T-cell (primary cell): ENCODE measurements at places on chromosomes 4 and X.
A peak's percentile ranks its signal among the peaks of the same experiment; 100 is the strongest.

GRCh38 chrX:137565921-137566745 lies at the start of gene ZIC3:
Gene ZIC3, plus strand, starts transcription at chrX:137566127. Its CDS starts 565 bp downstream, at chrX:137566692.
- no peak for DNase-seq

DNA sequence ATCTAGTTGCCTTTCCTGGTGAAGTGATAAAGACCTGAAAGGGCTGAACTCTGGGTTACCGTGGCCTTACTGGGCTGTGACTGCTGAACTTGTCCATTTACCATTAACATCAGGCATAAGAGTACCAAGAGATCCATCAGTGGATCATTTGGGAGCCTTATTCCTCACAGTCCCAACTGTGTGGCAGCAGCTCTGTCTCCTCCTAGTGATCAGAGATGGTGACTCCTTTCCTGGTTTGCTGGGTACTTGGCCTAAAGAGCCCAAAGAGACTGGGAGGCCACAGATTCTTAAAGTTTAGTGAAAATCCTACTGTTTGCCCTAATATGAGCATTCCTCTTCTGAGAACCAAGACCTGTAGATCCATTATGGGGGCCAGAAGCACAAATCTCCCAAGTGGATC lies 56.3 kb upstream of the ATP6AP2 start:
- DNase-seq, result no peak

GRCh38 chr4:174805746-174806145 lies 23.3 kb downstream of the GLRA3 start:
- DNase-seq, result no peak

GRCh38 chr4:7052923-7053715 lies 9.9 kb downstream of the TADA2B start:
- DNase-seq, result peak; percentile 50

- no peak for DNase-seq
Measured at GRCh38 chrX:22122510-22122909, 90.4 kb downstream of the PHEX start.

GRCh38 chrX:24325231-24325630 lies 11.4 kb upstream of the SUPT20HL2 start:
- DNase-seq, result no peak

DNA sequence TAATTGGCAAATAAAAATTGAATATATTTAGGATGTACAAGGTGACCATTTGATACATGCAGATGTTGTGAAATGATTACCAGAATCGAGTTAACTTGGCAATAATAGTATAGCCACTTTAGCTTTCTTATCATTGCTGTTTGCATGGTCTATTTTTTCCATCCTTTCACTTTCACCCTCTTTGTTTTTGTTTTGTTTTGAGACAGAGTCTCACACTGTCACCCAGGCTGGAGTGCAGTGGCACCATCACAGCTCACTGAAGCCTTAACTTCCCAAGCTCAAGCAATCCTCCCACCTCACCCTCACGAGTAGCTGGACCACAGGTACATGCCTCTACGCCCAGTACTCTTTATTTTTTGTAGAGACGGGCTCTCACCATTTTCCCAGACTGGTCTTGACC lies 218.6 kb upstream of the ADGRL3 start:
- DNase-seq, result no peak

- no peak for DNase-seq
Measured at GRCh38 chr4:106409901-106410889, 41.6 kb upstream of the GIMD1 start.

DNA sequence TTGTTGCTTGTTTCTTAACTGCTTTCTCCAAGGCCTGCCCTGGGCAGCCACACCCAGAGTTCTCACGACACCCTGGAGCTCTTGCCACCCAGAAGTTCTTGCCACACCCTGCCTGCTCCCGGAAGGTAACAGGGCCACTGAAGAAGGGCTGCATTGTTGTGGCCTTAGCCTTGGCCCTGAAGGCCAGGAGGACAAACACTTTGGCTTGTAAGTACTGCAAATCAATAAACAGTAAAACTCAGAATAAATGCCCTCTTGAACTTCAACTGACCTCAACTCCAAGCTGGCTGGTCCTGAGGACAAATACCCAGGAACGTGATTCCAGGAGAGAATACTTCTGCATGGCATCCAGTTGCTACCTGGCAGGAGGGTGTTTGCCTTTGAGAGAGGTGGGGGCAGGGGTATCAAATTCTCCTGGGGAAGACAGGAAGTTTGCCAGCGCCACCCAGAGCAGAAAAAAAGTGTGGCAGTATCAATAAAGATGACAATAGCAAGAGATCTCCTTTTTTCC lies 54.1 kb downstream of the TLR10 start:
- no peak for DNase-seq

DNA sequence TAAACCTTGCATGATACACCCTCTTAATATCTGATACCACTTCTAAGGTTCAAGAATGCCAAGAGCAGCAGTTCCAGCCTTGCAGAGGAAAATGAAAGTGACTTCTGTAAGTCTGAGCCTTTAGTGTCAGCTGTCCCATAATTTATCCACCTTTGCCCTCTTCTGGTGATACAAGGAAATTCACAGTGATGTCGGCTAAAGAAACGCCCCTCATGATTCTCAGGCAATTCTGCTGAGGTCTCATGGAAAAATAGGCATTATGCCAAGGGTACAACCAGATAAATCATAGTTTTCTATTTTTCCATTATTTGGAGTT lies 172.2 kb upstream of the CXCL13 start:
- no peak for DNase-seq

DNA sequence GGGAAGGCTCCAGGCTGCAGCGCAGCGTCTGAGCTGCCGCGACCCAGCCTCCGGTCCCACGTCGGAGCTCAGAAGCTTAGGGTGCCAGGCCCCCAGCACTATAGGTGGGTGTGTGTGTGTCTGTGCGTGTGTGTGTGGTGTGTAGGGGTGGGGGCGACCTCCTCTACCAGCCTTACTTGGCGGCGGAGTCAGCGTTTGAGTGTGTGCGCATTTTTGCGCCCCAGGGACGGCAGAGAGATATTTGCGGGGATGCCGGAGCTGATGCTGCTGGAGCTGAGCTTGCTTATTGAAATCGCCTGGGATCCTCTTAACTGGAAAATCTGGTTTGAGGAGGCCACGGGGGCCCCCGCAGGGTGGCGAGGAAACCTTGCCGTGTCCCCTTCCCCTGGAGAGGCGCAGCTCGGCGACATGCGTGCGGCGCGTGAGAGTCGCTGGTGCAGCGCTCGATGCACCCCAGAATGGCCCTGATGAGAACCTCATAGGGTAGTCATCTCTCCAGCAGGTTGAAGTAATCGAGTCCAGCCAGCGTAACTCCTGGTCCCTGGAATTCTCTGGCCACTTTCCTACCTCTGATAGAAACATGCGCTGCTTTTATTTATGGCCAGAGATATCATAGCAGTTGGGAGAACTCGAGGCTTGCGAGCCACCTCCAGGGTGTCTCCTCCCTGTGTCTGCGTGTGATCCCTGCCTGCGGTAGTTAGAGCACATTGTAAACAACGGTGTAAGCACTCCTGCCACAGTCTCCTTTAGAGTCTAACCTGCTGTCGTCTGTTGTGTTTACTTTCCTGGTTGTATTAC lies 2.7 kb downstream of the ADGRL3 start:
- DNase-seq, result no peak

- no peak for DNase-seq
Measured at GRCh38 chrX:48003367-48003757, 427 bp downstream of the ZNF182 start.

DNA sequence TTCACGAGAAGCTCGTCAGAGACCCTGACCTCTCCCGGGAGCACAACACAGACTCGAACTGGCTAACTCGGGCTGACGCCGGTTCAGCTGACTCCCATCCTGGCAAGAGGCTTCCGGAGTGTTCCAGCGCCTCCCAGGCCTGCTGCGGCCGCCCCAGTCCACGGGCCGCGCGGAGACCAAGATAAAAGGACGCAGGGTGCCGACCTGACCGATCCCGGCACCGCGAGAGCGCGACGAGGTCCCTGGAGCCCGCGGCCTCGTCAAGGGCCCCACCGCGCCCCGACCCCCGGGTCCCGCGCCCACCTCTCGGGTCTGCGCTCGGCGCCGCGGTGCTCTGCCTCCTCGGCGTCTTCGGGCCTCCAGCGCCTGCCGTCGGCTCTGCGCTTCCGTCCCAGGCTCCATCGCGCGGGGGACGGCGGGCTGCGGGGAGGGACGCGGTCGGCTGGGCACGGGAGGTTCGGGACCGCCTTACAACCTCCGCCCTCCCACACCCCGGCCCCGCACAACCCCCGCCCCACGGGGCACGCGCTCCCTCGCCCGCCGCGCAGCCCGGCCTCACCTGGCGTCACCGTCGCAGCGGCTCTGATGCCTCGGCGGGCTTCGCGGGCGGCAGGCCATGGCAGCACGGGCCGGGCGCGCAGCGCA lies 426 bp downstream of the SLBP start:
- no peak for DNase-seq
